ENCODE measurements at places on chromosomes 4 and X.

GRCh38 chrX:109914114-109914849 is 88.6 kb upstream of the TMEM164 start:
- no peak for DNase-seq

DNA sequence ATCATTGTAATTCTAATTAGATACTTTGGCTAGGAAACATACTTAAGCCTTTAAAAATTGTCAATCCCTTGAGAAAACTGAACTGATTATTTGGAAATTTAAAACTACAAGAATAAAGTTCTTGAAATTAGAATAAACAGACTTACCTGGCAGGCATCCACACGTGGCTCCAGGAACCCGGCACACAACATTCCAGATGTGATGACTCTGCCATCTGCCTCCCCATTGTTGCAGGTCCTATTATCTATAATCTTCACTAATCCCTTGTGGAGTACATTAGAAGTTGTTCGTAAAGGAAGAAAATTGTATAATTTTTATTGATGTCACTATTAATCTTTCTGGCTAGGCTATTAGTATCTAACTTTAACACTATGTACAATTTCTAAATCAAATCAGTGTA is 16.2 kb upstream of the GNRHR start:
- no peak for DNase-seq

- DNase-seq = peak; percentile 50
These were observed at the start of gene DACH2 for GRCh38 chrX:86148024-86148511. DACH2 (plus strand) TSS chrX:86148451.

DNA sequence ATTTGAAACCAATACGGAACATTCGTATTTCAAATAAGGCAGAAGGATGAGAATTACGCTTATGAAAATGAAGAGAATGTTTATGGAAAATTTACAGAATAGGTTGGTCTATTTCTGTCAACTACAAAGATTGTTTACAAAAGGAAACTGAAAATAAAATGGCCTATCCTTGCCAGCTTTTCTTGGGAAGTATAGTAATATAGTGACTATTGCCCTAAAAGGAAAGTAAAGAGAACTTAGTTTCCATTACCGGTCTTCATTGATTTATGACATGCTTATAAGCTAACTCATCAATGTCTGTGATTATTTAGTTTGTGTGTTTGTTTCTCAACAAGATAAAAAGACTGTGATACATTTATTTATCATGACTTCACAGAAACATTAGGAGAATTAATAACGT is 2.9 kb upstream of the SPRY1 start:
- no peak for DNase-seq

DNA sequence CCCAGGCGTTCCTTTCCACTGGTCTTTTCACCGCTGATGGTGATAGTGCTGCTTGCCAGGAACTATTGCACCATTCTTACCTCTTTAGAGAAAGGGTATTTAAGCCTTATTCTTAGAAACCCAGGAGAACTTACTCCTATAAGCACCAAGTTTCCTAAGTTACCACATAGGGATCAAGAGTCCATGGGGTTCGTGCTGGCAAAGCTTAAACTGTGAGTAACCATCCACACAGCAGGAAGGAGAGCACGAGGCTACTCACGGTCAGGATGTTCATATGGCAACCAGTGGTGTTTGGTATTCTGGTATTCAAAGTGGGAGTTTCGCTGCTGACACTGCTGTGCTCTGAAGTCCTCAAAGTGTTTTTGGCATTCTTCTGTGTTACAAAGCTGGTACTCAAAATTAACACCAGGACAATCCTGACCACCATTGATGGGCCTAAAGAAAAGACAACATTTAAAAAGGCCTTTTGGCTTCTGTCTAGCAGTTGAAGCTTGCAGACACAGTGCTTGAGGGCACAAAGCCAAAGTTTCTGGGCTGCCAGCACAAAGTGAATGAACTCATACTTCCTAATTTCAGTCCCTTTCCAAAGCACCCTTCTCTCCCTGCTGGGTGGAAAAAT is 256.9 kb downstream of the ADAMTS3 start:
- no peak for DNase-seq

GRCh38 chr4:83708500-83709175 is 172.7 kb downstream of the GPAT3 start:
- DNase-seq = no peak

- DNase-seq = no peak
These were observed 30.1 kb upstream of the IQCM start for GRCh38 chr4:149845743-149846142.

DNA sequence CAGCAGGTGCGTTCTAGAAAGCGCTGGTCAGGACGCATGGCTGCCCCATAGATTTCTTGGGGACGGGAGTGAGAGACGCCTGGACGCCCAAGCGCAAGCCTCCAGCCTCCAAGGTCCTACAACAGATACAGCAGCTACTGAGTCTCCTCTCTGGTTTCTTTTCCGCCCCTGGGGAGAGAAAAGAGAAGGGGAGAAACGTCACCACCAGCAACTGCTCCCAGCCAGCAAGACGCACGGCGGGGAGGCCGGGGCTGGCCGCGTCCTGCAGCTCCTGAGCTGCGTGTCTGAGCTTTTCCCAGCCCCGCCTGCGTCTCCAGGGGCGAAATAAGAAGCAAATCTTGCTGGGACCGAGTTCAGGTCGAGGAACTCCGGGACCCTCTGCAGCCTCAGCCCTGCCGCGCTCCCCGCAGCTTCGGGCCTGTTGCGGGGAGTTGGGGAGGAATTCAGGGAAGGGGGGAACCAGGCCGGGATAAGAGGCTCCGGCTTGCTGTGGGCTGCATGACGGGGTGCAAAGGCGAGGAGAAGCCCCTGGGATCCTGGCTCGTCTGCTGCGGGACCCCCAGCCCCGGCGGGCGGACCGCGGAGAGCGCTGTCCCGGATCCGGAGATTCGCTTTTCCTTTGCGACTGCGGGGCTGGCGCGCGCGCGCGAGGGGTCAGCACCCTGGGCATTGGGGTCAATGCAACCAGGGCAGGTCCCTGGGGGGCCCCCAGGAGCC is 6.8 kb upstream of the SHOX start:
- no peak for DNase-seq

GRCh38 chr4:137394018-137394417 is 138.3 kb downstream of the PCDH18 start:
- DNase-seq = no peak

DNA sequence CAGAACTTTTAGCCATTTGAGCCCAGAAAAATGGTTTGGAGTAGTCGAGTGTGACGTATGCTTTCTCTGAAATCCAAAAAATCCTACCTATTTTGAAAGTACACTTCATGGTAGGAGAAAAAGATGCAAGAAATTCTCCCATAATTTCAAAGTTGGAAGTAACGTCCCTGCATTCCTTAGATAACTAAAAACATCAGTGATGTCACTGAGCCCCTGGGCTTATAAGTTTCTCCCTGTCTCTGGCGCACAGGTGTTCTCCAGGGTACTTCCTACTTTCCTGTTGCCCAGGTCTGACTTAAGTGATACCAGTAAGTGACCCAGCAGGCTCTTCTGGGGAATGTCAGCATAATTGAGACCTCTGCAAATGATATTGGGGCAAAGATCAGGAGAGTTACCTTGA is 90.5 kb upstream of the WDR1 start:
- DNase-seq = no peak

DNA sequence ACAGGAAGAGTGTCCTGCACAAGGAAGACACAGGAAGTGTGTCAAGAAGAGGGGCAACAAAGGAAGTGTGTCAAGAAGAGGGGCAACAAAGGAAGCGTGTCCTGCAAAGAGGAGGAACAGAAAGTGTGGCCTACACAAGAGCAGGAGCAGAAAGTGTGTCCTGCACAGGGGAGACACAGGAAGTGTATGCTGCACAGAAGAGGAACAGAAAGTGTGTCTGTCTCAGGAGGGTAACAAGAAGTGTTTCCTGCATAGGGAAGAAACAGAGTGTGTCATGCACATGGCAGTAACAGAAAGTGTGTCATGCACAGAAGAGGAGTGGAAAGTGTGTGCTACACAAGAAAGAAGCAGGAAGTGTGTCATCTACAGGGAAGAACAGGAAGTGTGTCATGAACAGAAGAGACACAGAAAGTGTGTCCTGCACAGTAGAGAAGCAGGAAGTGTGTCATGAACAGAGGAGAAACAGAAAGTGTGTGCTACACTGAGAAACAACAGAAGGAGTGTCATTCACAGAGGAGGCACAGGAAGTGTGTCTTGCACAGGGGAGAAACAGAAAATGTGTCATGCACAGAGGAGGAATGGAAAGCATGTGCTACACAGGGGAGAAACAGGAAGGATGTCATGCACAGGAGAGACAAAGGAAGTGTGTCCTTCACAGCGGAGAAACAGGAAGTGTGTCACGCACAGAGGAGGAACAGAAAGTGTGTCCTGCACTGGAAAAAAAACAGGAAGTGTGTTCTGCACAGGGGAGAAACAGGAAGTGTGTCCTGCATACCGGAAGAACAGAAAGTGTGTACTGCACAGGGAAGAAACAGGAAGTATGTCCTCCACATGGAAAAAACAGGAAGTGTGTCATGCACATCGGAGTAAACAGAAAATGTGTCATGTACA is 526.4 kb upstream of the PRKX start:
- peak; percentile 1 for DNase-seq

GRCh38 chrX:119376312-119376711 is 22.8 kb upstream of the SLC25A43 start:
- no peak for DNase-seq

- DNase-seq = no peak
These were observed 2603.2 kb downstream of the PCDH7 start for GRCh38 chr4:33323393-33323792.

DNA sequence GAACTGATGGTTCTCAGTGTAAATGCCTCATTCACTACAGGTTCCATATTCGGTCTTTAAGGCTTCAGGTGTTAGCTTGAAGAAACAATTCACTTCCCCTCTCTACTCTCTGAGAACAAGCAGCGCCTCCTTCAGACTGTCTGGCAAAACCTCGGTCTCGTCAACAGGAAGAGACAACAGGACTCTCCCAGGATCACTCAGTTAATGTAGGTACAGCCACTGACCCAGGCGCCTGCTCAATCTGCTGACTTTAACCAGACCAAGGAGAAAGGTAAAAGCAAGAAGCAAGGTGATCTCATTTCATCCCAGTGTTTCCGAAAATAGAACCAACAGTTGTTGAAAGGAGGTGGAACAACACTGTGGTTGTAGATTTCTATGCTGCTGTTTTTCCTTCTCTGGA is 102.2 kb downstream of the SLC2A9 start:
- DNase-seq = no peak

- no peak for DNase-seq
These were observed 47.8 kb downstream of the ACOX3 start for GRCh38 chr4:8392591-8393190.

DNA sequence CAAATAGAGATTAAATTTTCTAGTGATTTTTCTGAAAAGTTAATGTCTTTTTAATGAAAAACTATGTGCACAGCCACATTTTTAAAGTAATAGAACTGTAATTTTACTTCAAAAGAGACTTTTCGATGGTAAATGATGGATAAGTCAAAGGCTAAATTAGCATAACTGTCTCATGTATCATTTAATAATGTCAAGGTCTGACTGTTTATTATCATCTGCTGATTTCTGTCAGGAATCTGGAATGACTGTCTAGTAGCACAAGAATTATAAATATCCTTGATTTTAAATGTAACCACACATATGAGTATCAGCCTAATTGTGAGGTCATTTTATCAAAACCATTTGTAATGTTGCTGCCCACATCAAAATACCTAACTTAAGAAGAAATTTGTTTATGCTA is 333.8 kb downstream of the EPHA5 start:
- DNase-seq = no peak

DNA sequence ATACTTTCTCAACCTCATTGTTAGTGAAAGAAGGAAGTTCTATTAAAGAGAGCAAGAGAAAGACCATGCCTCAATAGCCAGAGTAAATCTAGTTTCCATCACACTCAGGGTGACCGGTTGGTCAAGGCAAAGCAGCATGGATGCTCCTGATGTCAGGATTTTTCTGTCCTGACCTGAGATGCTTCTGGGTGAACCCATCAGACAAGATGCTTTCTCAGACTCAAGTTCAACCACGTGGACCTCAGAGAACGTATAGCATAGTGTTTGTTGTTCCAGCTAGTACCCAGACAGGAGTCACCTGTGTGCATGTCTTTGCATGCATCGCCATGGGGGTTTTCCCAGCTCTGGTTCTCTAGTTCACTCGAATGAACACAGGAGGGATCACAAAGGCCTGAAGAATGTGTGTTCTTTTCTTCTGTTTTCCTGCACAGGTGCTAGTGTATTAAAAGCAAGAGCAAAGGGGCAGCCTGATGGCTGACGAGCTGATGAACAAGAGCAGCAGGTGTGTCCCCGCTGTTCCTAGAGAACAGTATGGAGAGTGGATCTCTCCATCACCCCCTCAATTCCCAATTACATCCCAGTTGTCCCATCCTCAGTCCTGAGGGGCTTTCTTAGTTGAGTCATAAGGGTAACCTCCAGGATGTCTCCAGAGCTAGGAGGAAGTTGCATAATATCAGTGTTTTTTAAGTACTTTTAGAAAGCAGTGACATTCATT is 110.5 kb upstream of the ENPP6 start:
- peak; percentile 40 for DNase-seq

DNA sequence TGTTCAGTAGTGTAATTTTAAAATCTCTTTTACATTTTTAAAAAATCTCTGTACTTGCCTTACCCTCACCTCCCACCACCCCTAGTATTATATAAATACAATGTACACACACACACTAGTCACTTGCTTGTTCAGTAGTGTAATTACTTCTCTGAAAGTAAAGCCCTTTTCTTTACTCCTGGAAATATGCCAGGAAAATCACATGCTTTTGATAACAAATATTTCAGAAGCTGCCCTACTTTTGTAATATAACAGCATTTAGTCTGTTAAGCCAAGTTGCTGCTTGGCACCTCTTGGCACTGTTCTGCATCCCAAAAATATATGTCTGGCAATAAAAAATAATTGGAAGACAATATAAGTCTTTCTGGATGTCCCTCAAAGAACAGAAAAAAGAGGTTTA is 172.8 kb upstream of the APOOL start:
- no peak for DNase-seq

- no peak for DNase-seq
These were observed 837.4 kb downstream of the TRIML1 start for GRCh38 chr4:188976644-188977115.

DNA sequence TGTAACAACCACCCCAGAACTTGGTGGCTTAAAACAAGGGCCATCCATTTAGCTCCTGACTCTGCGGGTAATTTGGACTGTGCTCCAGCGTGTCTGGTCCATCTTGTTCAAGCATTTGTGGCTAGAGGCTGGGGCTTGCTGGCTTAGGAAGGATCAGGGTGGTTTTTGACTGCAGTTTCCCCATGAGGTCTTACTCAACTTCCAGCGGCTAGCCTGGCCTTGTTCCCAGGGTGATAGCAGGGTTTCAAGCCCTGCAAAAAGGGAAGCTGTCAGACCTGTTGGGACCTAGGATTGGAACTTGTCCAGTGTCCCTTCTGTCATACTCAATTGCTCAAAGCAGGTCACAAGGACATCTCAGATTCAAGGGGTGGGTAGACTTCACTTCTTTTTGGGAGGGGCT is 205.9 kb downstream of the STIM2 start:
- no peak for DNase-seq

- no peak for DNase-seq
These were observed 40.1 kb upstream of the GUCY1A1 start for GRCh38 chr4:155626561-155626960.

Data from activated CD4-positive, alpha-beta T cell treated with anti-CD3 and anti-CD28 coated beads, Interleukin-2, Interleukin-6, amounts not matched to agents 100 ng/mL and 50 ng/mL, durations not matched to agents 16 hours and 8 hours (primary cell).